Activated naive CD8-positive, alpha-beta T cell treated with anti-CD3 and anti-CD28 coated beads, Interleukin-2, amount 10 ng/mL, durations not matched to agents 7 days and 5 days (primary cell): ENCODE measurements at places on chromosomes 3 and 15. TPM values are rescaled to one million over a fixed set of nuclear protein-coding genes. Genes with fewer than 3 reads are reported as not detected.

The SAMD7 gene
- not detected for total RNA-seq

The AP3B2 gene
- not detected for total RNA-seq

The GOLGA8G gene
- not detected for total RNA-seq

The TNFAIP8L3 gene
- total RNA-seq: 0.20 TPM

The GRM7 gene
- total RNA-seq: not detected

The ARL14 gene
- not detected for total RNA-seq

The ACAA1 gene
- total RNA-seq: 89.0 TPM

The ARGFX gene
- total RNA-seq: not detected

The EXD1 gene
- total RNA-seq: not detected

The ACTRT3 gene
- total RNA-seq: 0.28 TPM

The LRRC15 gene
- not detected for total RNA-seq

The THRB gene
- total RNA-seq: not detected

The CYFIP1 gene
- total RNA-seq: 12.7 TPM

The MAGI1 gene
- not detected for total RNA-seq

The STAG1 gene
- total RNA-seq: 43.7 TPM

DNA sequence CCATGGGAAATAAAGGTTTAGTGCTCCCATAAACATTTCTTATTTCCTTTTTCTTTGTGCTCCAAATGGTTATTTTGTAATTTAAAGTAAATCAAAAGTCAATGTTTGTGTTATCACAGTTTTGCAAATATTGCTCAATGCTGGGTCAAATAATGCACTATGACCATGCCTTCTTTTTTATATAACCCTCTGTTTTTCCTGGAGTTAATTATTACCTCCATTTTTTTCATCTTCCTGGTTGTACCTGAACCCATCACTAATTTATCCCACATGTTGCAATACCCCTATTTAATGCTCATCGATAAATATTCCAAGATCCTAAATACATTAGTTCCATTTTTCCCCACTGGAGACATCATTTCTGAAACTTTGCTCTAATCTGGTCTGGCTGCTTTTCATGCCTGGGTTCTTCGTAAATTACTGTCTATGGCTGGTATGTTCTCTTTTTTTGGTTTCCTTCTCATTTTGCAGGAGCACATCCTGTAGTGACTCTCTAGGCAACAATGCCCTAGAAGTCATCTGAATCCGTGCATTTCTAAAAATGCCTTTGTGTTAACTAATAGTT lies 66.4 kb downstream of the OXNAD1 start:
- DNase-seq: no peak

- peak; percentile 13 for DNase-seq
These were observed 9.1 kb downstream of the PLA2G4F start for GRCh38 chr15:42147431-42147735.

DNA sequence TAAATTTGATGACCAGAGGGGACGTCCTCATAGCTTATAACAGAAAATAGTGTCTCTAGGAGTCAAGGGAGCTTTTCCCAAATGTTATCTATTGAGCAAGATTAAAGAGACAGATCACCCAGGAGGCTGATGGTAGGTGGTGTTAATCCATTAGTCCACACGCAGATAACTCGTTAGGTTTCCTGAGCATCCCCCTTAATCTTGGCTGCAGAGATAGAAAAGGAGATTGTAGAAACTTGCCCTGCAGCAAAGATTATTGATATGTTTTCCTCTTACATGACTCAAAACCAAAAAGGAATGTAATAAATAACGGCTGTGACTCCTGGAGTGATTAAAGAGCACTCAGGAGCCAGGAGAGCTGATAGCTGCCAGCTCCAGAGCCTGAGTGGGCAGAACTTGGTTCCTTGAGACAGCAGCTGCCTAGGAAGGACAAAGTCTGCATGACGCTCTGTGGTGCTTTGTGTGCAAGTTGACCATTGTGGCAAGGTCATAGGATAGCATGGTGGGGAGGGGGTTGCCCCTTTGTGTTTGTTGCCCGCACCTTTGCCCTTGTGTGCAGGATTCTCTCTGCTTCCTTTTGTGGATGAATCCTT lies 234.8 kb downstream of the PTPRG start:
- no peak for DNase-seq

GRCh38 chr3:182133752-182134151 lies 422.0 kb downstream of the SOX2 start:
- DNase-seq: no peak

GRCh38 chr15:39100106-39100660 lies 480.7 kb upstream of the THBS1 start:
- DNase-seq: no peak

GRCh38 chr15:50333229-50333628 lies 21.8 kb downstream of the GABPB1 start:
- DNase-seq: no peak

DNA sequence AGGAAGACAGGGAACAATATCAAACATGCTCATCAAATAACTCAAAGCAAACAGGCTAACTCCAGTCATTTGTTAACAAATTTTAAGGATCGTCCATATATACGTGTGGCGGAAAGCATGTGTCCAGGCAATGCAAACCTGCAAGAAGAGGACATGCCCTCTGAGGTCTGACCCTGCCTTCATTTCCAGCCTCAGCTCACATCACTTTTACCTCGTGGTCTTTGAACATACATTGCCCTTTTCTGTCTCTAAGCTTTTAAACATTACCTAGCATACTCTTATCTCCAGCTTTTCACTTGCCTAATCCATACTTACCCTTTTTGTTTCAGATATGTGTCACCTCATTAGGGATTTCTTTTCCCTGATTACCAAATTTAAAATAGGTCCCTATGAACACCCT lies 944.4 kb downstream of the ROBO1 start:
- no peak for DNase-seq

DNA sequence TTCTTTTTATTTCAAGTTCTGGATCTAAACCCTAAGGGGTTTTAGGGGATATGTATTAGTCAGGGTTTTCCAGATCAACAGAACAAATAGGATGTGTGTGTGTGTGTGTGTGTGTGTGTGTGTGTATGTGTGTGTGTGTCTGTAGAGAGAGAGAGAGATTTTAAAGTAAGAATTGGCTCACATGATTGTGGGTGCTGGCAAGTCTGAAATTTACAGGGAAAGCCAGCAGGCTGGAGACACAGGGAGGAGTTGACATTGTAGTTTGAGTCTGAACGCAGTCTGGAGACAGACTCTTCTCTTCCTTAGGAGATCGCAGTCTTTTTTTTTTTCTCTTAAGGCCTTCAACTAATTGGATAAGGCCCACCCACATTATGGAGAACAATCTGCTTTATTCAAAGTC lies 428.8 kb upstream of the TBL1XR1 start:
- no peak for DNase-seq

- DNase-seq: no peak
These were observed 2.6 kb upstream of the XYLB start for GRCh38 chr3:38343797-38344594.

DNA sequence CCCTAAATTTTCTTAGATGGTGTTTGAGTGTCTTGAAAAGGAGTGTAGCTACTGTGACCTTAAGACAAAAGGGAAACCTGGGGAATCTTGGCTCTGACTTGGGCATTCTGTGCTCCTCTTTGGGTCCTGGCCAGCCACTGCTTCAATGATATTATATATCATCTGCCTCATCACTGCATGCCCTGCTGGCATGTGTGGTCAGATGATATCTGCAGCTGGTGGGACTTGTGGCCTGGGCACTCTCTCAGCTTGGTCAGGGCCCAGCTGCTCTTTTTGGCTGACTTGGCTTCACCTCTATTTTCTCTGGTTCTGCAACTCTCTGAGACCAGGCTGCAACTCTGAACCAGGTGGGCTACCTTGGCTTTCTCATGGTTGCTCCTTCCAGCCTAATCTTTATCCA lies 446.1 kb upstream of the RARB start:
- DNase-seq: no peak

DNA sequence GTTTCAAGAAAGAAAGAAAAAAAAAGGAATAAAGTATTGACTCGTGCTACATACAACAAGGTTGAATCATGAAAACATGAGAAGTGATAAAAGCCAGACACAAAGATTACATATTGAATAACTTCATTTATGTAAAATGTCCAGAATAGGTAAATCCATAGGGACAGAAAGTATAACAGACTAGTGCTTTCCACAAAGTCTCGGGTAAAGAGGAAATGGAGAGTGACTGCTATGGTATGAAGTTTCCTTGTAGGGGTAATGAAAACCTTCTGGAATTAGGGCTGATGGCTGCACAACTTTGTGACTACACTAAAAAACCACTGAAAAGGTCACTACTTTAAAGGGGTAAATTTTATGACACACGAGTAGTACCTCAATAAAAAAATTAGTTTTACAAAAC lies 13.0 kb downstream of the LRRFIP2 start:
- DNase-seq: no peak

DNA sequence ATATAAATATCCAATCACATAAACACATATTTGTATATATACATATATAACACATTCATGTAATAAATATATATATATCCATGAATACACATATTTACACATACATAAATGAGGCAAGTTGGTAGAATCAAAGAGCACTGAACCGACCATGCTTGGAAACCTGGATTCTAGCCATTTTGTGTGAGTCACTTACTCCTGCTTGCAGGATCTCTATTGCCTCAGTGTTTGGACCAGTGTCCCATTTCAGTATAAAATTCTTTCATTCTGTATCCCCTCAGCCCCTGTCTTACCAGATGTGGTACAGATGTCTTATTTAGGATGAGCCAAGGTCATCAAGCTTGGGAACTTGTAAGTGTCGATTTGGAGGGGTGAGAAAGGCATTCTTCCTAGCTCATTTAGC lies 391.4 kb upstream of the FRG2C start:
- DNase-seq: no peak

GRCh38 chr15:80749589-80749988 lies 29.6 kb upstream of the CEMIP start:
- DNase-seq: no peak

DNA sequence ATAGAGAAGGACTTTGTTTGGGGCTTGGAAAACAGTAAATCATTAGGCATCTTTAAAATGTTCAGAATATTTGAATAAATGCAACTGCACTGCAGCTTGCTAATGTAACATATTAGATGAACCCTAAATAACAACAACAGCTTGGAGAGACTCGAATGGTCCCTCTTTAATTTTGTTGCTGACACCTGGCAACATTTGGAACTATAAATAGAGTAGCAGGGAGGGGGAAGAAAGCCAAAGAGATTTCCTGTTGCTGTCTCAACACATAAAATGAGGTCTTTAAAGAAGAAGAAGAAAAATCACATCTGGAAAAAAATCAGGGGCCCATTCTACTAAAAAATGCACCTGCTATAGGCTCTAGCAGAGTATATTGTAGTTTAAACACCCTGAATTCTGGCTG lies 49.9 kb upstream of the DPPA4 start:
- DNase-seq: no peak

GRCh38 chr15:66041276-66041675 lies 172.0 kb downstream of the RAB11A start:
- no peak for DNase-seq

- DNase-seq: no peak
These were observed 61.2 kb downstream of the THBS1 start for GRCh38 chr15:39642011-39642640.

GRCh38 chr3:99817047-99817436 lies 620 bp upstream of the CMSS1 start:
- no peak for DNase-seq

- DNase-seq: no peak
These were observed 250.9 kb upstream of the SEMA6D start for GRCh38 chr15:47466357-47466756.

DNA sequence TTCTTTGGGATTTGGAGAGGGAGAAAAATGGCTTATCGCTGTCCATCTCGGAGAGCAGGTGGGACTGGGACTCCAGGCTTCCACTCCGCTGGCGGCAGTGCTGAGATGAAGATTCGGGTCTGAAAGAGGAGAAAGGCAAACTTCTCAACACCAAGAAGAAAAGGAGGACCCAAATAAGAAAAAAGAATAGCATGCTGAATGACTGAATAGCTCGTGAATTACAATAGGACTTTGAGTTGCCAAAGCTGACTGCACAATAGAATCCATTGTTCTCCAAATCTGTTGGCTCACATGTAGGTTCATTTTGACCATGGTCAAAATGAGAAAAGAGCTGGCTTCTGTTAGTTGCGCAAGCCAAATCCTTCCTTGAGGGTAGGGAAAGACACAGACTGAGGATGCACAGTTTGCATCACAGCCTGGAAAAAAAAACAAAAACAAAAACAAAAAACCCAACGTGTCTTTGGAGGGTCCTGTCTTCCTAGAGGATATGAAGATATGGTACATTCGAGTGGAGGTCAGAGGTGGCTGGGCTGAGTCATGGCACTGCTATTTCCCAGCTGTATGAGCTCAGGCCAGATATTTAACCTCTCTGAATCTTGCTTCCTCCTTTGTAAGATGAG lies 59.3 kb upstream of the LMOD3 start:
- no peak for DNase-seq

DNA sequence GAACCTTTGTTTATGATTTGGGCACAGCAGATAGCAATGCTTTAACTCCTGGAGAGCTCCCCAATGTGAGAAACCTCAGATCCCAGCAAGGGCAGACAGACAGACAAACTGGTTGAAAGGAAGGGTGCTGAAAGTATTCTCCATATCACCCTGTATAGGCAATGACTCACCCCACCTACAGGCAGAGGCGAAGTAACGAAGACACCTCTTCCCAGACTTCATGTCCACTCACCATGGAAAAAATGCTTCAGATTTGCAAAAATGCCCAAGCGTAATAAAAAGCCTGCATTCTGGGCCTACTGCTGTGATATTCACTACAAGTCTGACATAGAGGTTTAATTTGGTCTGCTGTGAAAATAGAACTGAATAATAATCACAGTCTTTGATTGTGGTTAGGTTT lies 50.5 kb downstream of the THBS1 start:
- DNase-seq: no peak

- DNase-seq: no peak
These were observed 61.0 kb downstream of the LRIG1 start for GRCh38 chr3:66439666-66440344.

- no peak for DNase-seq
These were observed 171.1 kb upstream of the PROK2 start for GRCh38 chr3:71956069-71956340.

- DNase-seq: no peak
These were observed 16.4 kb upstream of the LDHAL6B start for GRCh38 chr15:59190291-59190690.

DNA sequence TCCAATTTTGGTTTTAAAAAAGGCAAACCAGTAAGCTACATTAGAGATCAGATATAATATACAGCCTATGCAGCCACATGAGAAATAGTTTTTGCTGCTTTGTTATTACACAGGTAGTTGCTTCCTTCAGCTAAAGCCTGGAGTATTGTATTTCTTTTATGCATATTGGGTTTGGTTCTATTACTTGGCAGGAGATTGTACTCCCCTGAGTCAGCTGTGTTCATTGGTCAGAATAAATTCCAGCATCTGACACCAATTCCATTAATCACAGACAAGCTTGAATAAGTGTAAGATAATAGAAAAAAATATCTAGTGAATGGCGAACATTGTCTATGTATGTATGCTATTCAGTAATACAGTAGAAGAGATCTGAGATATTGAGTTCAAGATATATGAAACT lies 26.1 kb upstream of the ZCWPW2 start:
- DNase-seq: no peak

- no peak for DNase-seq
These were observed 31.0 kb upstream of the TM4SF4 start for GRCh38 chr3:149443545-149443912.
